ENCODE measurements at places on chromosomes 11 and 22.

GRCh38 chr11:70570693-70571395 lies 172.5 kb downstream of the CTTN start:
- DNase-seq = no peak

- DNase-seq = no peak
Observed at GRCh38 chr11:749731-750130, 2.5 kb downstream of the TALDO1 start.

DNA sequence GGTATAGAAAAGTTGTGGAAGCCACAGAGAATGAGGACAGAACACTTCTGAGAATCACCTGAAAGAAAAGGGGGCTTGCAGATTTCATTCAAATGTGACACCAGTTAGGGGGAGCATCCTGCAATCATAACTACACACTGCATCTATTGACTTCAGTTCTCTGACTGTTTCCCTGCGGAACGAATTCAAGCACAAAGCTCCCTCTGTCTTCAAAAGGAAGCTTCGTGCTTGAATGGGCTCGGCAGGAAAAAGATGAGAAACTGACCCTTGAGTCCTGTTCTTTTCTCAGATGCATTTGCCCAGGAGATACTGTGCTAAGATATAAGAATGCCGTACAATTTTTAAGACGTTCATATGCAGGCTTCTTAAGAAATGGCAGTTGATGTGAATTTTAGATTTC lies 2000.4 kb upstream of the RAG2 start:
- no peak for DNase-seq

- DNase-seq = no peak
Observed at GRCh38 chr11:125999234-125999880, 53.5 kb downstream of the VSIG10L2 start.

DNA sequence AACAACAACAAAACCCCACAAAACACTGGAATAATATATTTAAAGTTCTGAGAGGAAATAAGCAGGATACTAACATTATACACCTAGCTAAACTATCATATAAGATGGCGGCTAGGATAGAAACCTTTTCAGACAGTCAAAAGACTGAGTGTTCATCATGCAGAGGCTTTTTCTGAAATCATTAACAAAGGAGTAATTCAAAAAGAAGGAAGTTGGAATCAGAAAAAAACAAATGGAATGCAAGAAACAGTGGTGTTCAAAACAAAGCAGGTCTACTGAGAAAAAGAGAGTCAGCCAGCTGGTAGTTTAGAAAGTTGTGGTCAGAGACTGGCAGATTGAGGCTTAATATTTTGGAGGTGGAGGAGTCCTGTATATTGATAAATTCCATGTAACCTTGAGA lies 30.1 kb upstream of the ZBTB44 start:
- no peak for DNase-seq

- no peak for DNase-seq
Observed at GRCh38 chr22:24067587-24068376, 56.7 kb downstream of the CABIN1 start.

GRCh38 chr11:64667154-64667745 lies 55.7 kb downstream of the NRXN2 start:
- DNase-seq = no peak

DNA sequence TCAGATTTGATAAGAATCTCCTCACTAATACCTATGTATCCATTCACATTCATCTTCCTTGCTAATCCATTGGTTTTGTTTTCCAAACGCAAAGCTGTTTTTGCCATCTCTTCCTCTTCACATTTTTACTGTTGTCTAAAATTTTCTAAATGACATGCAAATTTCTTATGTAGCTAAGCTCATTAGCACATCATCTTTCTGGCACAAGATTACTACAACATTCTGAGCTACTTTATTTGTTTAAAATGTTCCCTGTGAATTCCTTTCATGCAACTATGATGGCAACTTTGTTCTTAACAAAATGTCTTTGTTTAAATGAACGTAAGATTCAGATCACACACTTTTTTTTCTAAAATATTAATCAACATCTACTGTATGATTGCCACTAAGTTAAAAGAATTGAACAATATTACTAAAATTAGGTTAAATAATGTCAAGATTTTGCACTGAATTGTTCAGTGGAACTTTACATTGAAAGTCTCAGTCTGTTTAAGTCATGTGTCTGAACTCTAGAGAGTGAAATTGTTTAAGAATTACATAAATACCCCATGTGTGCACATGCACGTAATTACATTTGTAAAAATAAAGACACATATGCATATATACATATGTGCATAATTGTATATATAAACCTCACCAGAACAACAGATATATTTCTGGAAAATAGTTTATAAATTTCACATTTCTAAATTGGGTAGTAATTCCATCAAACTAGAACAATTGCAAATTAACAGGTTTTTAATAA lies 688.4 kb downstream of the CNTN5 start:
- no peak for DNase-seq

DNA sequence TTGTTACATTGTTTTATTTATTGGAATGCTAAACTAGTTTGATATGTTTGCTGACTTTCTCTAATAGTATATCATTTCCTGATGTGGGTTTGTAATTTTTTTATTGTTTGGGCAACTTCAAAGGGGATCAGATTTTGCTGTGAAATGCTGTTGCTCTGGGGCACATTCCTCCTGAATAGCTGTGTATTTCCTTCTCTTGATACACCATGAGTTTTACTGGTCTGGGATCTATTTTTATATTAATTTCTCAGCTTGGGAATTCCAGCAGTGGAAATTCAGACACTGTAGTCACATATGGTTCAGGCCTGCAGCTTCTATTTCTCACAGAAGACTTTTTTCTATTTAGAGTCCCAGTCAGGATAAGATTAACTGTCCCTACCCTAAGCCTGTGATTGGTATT lies 58.9 kb downstream of the RPUSD4 start:
- no peak for DNase-seq

DNA sequence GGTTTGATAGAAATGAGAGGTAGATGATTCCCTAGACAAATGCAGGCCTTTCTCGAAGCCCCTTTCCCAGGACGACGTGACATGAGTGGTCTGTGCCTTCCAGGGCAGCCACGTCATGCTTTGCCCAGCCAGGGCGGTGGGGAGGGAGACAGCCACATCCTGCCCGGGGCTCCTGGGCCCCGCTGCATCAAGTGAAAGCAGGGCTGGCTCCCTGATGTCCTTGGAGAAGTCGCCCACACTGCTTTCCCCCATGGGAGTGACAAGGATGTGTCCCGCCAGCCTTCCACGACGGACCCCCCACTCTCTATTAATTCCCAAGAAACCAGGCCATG lies 13.2 kb downstream of the PPARA start:
- no peak for DNase-seq

- DNase-seq = no peak
Observed at GRCh38 chr11:8040921-8041285, 40.1 kb upstream of the TUB start.

GRCh38 chr22:37043209-37043827 lies 8.2 kb upstream of the KCTD17 start:
- no peak for DNase-seq

DNA sequence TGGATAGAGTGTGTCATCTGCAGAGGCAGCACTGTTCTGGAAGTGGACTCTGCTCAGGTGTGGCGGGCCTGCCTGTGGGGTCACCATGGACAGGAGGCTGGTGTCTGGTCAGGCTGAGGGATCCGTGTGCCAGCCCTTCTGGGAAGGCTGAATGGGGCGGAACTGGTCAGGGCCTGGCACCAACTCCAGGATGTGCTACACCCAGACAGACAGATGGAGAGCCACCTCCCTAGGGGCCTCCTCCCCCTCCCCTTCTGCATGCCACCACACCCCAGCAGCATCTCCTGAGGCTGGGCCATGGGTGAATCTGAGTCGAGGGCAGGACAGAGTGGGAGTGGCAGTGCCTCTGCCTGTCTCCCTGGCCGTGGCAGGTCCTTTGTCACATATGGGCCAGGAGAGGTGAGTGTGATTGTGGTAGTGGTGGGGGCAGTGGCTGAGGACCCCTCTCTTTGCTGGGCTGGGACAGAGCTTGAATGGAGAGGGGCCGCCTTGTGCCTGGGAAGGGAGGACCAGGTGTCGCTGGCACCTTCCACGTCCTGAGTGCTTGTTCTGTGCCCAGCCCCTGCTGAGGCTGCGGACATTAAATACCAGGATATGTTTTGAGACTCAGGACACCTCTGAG lies 29.1 kb downstream of the ST3GAL4 start:
- DNase-seq = no peak

GRCh38 chr22:29205594-29206371 lies at the start of gene EMID1:
Gene EMID1, plus strand, starts transcription at chr22:29205896. Its CDS starts 143 bp downstream, at chr22:29206039.
- DNase-seq = peak; percentile 77

DNA sequence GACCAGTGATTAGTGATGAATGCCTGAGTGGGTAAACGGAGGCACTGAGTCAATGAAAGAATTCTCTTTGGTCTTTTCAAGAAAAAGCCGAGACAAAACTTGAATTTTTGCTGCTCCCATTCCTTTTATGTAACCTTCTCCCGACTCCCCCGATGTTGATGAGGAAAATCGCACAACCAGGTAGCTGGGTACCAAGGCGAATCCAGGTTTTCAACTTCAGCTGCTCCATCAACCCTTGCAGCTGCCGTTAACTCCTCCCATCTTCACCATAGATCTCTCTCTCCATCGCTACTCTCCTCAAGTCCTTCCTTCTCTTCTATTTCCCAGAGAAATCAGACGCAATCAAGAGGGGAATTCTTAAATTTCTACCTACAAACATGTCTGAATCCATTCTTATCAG lies 611 bp upstream of the USP2 start:
- peak; percentile 8 for DNase-seq

DNA sequence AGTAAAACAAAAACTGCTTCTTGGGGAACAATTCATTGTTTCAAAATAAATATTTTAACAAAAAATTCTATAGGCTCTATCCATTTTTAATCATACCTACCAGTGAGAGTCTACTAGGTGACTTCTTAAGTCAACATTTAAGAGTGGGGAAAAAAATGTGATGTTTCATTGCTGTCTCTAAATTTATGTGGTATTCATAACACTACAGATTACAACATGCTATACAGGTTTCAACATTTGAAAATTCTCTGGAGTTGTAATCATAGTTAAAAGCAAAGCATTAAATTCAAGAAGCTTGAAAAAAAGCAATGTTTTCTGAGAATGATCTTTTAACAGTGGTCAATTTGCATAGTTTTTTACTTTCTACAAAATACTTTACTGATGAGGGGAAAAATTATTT lies 18.3 kb downstream of the SBF2 start:
- no peak for DNase-seq

- no peak for DNase-seq
Observed at GRCh38 chr11:815675-816432, 2.9 kb upstream of the PNPLA2 start.

- DNase-seq = no peak
Observed at GRCh38 chr22:20729194-20729593, 44.7 kb upstream of the SERPIND1 start.

DNA sequence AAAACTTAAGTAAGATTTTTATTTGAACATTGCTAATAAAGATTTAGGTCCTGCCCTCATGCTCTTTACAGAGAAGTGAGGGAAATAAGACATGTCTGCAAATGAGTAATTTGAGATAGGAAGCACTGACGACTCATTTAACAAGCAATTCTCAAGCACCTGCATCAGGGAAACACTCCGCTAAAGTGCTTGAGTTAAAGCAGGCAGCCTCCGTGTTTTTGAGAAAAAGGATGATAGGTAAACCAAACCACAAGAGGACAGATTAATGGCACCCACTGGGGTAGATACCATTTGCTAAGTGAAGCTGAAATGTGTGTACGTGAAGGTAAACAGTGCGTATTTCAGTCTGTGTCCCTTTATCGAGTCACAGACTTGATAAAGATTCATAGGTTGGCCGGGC lies 184.6 kb upstream of the CARD18 start:
- DNase-seq = no peak

DNA sequence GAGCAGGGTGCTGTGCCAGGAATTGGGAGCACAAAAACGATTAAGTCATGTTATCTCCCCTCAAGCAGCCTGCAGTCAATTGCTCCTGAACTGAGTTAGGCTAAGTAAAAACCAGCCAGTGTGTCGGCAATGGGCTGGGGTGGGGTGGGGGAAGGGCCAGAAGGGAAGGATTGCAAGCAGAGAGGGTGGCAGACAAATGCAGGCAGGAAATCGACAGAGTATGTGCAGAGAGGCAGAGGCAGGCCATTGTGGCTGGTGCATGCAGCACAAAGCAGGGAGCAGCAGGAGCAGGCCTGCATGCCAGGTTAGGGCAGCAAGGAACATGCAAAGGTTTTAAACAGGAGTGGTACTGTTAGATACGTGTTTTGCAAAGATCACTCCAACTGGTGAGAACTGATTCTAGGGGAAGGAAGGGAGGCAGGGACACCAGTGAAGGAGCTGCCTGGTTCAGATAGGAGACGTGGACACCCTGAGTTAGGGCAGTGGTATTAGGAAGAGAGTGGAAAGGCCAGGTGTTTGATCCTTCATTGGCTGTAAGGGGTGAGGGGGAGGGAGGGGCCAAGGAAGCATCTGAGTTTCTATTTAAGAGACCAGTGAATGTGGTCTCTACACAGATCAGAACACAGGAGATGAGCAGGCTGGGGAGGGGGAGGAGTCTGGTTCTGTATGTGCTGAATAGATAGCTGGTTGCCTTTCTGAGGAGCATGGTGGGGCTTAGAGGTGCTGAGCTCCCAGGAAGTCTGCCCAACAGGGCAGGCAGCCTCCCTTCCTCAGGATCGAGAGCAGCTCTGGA lies 70.8 kb upstream of the PHOX2A start:
- no peak for DNase-seq

DNA sequence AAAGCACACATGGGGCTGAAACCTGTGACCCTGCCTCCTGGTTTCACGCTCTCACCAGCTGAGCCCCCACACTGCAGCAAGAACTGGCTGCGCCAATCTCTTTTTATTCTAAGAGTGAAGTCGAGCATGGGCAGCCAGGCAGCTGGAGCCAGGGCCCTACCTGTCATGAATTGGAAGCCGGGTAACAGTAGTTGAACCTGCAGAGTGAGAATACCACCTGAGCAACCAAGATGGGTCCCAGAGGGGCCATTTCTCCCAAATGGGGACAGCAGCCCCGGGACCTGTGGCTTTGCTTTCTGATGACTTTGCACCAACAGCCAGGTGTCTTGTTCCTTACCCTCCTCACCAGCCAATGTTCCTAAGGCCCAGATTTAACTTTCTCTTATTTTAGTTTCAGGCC lies 178.9 kb downstream of the GRIK4 start:
- DNase-seq = no peak

GRCh38 chr11:95143106-95143681 lies 53.5 kb downstream of the ENDOD1 start:
- DNase-seq = no peak

DNA sequence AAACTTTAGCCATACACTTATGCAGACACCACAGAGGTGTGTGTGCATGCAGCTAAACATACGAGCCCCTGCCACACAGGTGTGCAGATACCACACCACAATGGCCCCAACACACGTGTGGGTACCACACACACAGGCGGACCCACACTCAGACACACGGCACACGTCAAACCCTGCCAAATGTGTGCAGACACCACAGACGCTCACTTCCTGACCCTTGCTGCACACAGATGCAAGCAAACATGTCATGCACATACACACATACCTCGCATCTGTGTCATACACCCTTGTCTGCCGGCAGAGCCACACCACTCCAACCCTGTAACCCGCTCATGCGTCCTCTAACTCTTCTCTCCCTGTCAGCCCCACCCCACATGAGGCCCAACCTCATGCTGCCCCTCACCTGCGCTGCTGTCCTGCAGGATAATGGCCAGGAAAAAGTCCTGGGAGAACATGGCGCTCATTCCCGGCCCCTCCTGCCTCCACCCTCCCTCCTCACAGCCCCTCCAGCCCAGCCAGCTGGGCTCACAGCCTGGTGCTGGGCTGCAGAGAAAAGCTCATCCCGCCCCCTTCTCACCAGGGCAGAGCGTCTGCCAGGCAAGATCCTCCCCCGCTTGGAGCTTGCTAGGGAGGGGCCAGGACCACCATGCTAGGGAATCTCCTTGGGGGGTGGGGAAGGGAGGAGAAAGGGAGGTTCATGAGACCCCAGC lies 14.2 kb downstream of the SMPD1 start:
- DNase-seq = no peak

GRCh38 chr22:47633111-47633510 lies 870.7 kb downstream of the TBC1D22A start:
- no peak for DNase-seq
